Fibroblast of skin of left quadriceps (primary cell): ENCODE measurements at places on chromosomes 5 and 9.

DNA sequence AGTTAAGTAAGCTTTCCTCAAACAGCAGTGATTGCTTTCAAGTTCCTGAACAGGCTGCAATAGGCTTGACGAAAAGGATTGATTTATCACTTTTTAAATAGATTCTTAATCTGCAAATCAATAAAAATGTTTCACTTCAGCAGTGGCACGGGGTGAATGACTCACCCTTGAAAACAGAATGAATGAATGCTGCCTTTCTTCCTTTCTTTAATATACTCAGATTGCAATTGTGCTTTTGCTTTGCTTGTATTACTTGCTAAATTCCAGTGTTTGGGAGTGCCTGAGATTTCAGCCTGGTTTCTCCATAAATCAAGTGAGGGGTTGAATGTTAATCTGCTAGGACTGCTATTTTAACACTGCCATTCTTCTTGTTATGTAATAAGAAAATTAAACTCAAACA, 1293.8 kb downstream of the PTPRD start:
- no peak for DNase-seq

DNA sequence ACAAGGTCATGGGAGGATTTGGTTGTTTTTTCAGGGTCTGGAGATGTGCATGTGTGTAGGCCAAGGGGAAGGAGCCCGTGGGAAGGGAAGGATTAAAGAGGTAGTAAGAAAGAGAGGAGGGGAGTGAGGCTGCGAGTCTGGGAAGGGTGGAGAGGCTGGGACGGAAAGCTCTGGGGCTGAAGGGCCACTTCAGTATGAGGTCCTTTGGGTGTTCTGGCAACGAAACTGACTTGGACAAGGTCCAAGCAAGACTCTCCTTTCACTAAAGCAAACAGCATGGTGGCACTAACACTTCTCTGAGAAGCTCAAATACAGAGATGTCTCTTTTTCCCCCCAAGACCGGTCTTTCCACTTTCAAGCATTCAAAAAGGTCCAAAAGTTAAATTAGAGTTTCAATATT, 394.5 kb downstream of the ARHGEF28 start:
- DNase-seq, result no peak

DNA sequence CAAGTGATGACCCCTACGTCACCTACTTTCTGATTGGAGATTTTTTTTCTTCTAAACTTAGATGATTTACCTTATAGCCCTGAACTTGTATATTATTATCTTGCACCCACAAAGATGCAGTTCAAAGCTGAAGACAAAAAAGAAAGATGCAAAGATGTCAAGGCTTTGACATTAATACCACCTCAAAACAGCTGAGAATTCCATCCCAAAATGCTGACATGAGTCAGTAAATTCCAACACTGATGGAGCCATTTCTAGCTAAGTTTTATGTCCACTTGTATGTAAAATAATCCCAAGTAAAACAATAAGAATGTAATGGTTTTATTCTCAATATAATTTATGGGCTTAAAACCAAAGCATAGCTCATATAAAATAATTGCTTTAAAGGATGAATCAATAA, 91.5 kb upstream of the CDH9 start:
- peak; percentile 8 for DNase-seq

- no peak for DNase-seq
These were observed 251.4 kb upstream of the GAS1 start for GRCh38 chr9:87198716-87199115.

DNA sequence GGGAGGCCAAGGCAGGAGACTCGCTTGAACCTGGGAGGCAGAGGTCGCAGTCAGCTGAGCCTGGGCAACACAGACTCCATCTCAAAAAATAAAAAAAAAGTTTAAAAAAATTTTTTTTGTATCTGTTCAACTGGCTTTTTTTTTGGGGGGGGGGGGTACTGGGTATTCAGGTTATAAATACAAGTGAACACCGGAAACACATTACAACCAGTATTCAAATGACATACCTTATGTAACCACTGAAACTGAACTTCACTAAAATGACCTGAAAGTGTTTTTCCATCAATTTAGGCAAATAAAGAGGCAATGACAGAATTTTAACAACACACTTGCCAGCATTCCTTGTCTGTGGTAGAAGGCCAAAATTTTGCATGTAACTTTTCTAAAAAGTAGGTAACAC, 33.5 kb downstream of the STRBP start:
- DNase-seq, result no peak

DNA sequence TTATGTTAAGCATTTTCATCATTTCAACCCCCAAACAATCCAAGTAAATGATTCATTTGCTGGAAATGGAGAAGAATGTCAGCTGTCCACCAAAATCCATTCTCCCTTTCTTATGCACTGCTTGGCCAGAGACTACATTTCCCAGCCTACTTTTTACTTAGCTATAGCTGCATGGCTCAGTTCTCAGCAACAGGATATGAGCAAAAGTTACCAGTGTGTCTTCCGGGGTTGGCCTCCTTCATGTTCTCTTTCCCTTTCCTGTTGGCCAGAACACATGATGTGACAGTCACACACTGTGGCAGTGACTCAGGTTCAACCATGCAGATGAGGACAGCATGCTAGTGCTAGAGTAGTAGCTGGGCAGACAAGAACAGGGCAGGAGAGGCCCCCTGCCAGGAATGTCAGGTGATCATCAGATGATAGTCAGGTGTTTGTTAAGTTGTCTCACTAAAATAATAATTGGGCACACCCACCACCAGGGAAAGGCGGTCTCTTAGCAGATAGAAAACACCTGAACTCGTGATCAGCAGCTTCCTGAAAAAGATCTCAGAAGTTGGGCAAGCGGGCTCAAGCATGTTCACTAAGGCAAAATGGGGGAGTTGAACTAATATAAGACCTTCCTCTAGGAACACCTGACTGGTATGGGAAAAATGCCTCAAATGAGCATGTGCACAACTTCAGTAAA, 12.2 kb downstream of the GPR150 start:
- DNase-seq, result no peak

GRCh38 chr9:37243588-37244345, 123.4 kb downstream of the ZCCHC7 start:
- DNase-seq, result no peak

GRCh38 chr9:122036988-122037387, 56.1 kb downstream of the TTLL11 start:
- DNase-seq, result peak; percentile 56

DNA sequence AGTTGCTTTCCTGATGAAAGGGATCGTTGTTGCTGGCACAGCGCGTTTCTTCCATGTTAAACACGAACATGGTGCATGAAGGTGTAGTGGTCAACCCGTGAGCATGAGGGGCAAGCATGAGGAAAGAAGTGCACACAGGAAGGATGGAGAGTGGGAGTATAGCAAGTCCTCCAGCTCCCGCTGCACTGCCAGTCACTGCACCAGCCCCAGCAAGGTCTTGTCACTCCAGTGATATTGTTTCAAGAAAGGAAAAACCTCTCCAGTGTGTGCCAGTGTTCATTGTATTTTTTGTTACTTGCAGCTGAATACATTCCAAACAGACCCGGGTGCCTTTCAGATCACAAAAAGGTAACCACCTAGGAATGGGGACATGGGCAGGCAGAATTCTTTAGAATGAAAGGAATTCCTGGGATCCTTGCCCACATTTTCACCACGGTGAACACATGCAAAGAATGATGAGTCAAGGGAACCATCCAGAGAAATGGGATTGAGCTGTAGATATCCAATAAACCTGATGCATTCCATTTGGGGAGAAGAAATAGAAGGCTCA, 186.3 kb downstream of the AOPEP start:
- DNase-seq, result peak; percentile 88
